HS-5 (cell line): ENCODE measurements at places on chromosomes 11 and 22.

- no peak for DNase-seq
These were observed 65.4 kb downstream of the SMCO4 start for GRCh38 chr11:93477684-93478234.

GRCh38 chr11:77058900-77059299 is 7.9 kb upstream of the CAPN5 start:
- DNase-seq, result no peak

DNA sequence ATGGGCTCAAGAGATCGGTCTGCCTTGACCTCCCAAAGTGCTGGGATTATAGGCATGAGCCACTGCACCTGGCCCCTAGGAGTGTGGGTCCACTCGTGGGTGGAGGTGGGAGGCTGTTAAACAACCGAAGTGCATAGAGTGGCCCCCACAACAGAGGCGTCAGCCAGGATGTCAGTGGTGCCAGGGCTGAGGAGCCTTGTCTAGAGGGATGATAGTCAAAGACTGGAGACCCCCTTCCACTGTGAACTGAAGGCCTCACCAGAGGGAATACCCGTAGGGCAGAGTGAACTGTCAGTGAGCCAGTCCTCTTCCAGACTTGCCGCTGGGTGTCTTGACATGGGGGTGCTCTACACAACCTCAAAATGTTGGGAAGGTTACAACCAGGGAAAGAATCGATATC is 38.2 kb downstream of the AP2A2 start:
- DNase-seq, result no peak

- no peak for DNase-seq
These were observed 515.1 kb downstream of the BRD1 start for GRCh38 chr22:49312601-49313000.

DNA sequence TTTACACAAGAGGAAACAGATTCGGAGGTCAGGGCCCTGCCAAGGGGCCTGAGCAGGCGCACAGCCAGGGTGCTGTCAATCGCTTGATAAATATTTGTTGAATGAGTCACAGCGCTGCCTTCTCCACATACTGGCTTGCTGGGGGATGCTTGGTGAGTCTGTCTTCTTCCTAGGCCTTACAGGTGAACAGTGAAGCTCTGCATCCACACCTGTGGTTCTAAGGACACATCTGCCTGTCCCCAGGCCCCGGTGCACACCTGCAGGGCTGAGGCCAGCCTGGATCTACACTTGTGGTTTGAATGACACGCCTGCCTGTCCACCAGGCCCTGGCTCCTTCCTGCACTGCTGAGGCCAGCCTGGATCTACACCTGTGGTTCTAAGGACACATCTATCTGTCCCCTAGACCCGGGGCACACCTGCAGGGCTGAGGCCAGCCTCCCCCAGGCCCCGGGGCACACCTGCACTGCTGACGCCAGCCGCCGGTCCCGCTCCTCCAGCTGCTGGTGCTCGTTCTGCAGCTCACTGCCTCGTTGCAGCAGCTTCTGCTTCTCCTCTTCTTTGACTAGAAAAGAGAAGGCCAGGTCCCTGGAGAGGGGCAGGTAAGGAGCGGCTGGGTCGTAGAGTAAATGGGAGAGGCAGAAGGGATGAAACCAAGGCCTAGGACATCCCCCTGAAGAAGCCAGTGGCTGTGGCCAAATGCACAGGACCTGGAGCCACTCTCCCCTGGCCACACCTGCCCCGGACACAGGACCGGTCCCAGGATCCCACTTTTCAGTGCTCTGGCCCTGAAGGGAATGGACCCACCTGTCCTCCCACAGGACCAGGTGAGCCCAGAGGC is 124.6 kb downstream of the PHF21B start:
- DNase-seq, result no peak

GRCh38 chr11:18310800-18311340 is 11.1 kb downstream of the HPS5 start:
- DNase-seq, result no peak

DNA sequence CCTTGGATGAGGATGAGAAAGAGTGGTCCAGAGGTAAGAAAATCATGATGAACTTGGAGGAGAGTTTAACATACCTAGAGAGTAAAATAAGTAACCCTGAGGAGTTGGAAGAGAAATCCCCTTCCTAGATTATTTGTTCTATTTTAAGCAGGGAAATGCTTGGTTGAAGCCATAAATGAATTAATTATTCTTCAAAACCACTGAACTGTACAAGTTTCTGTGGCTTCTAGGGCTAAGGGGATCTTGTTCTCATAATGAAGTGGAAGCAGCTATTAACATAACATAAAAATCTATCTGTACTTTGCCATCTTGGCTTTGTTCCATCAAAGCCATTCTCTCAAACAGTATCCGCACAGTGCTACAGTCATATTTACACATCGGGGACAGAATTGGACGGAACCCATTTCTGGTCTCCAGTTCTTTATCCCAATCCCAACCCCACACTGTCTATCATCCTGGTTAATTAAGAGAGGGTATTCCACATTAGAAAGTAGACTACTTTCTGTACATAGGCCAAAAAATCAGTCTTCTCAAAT is 14.5 kb upstream of the ARHGAP42 start:
- no peak for DNase-seq

DNA sequence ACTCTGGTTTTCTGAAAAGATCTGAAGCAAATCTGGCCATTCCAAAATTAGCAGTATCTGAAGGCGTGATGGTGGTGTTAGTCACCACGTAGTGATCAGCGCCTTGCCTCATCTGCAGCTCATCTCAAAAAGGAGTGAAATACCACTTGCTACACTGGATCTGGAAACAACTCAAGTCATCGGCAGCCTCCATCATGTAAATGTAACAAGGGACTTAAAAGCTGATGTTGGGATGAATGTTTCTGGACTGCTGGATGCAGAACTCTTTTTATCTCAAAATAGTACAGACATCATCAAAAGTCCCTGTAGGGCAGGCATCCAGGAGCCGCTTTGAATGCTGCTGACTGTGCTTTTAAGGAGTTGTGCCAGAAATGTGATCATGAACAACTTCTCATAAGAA is 14.1 kb upstream of the APLP2 start:
- DNase-seq, result no peak

DNA sequence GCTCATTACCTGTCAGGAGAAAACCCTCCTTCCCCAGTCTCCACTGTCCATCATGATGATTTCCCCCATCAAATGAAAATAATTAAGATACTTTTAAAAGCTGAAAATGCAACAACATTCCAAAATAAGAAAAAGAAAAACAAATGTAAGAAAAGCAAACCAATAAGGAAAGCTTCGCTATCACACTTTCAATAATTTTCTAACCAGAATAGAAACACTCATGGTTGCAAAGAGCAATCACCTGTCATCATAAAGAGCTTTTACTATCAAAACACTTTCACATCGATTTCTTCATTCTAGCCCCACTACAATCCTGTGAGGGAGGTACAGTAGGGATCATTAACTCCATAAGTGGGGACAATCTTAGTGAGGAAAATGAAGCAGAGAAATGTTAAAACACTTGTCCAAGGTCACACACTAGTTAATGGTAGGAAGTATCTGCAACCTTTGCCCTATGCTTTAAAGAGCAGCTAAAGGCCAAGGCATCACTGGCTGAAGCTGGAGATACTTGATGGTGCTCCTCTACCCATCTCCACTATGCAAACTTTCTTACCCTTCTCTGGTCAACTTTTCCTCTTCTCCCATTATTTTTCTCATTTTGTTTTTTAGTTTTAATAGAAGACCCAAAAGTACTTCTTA is 2.6 kb downstream of the RBM4B start:
- DNase-seq, result no peak

DNA sequence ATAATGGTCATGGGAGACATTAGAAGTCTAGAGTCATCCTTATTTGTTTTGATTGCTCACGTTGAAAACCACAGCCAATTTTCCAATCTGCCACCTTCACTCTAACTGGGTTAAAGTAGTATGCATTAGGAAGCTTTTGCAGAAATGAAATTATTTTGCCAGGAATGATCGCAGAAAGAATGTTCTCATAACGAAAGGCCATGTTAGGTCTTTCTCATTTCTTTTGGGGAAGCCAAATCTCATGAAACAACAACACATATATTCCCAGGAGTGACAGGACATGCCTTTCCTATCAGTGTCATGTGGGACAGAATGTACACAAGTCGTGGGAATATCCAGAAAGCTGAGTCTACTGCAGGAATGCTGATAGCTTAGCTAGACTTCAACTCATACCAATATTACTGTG is 386.3 kb downstream of the AASDHPPT start:
- DNase-seq, result no peak

- DNase-seq, result no peak
These were observed 71.8 kb downstream of the UBASH3B start for GRCh38 chr11:122727101-122727929.

DNA sequence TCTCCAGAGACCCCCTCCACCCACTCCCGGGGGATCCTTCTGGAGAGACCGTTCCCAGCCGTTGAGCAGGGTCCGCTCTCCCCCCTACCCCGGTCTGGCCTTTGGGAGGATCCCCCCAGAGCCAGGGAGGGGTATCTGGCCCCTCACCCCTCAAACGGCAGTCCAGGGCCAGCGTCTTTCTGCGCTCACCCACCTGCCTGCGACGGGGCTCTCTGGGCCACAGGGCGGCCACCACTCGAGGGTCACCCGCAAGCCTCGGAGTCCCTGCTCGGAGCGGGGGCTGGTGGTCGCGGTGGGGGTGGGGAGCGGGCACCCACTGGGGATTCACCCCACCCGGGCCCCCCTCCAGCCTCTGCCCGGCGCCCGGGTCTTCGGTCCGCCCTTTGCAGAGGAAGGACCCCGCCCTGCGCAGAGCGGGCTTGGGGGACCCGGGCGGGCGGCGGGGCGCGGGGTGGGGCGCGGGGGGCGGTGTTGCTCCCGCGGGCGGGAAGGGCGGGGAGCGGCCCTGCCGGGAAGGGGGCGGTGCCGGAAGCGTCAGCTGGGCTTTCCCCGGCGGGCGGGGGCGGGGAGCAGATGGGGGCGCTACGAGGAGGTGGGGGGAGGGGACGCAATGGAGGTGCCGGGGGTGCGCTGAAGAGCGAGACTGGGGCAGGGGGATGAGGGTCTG is 16.6 kb downstream of the CRELD2 start:
- DNase-seq, result no peak

GRCh38 chr11:32173977-32174376 is 83.1 kb downstream of the RCN1 start:
- DNase-seq, result no peak

DNA sequence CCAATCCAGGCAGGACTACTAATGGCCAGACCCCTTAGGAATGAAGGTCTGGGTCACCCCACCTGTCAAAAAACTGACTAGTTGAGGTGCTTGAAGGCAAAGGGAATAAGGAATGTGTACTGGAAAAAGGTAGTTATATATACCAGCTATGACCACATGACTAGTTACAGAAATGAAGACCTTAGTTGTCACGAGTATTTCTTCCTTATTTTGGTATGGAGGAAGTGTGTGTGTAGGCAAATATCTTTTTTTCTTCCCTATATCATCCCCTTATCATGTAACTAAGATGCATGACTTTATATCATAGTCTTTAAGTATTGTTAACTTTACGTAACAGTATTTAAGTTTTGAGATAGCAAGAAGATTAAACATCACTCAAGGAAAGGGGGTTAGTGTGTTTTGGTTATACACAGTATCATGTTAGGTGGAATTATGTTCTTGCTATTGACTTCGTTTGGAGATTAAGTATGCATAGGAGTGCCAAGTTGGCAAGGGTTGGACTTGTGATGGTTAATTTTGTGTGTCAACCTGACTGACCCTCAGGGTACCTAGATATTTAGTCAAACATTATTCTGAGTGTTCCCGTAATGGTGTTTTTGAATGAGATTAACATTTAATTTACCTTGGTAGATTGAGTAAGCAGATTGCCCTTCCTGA is 38.2 kb upstream of the NARS2 start:
- no peak for DNase-seq

GRCh38 chr11:123363556-123363955 is 66.5 kb upstream of the GRAMD1B start:
- DNase-seq, result no peak

- DNase-seq, result no peak
These were observed 34.3 kb upstream of the ASPHD2 start for GRCh38 chr22:26394777-26395176.

GRCh38 chr22:47018010-47018910 is 255.8 kb downstream of the TBC1D22A start:
- DNase-seq, result no peak

- DNase-seq, result no peak
These were observed 17.6 kb downstream of the ANO1 start for GRCh38 chr11:70095541-70096252.

DNA sequence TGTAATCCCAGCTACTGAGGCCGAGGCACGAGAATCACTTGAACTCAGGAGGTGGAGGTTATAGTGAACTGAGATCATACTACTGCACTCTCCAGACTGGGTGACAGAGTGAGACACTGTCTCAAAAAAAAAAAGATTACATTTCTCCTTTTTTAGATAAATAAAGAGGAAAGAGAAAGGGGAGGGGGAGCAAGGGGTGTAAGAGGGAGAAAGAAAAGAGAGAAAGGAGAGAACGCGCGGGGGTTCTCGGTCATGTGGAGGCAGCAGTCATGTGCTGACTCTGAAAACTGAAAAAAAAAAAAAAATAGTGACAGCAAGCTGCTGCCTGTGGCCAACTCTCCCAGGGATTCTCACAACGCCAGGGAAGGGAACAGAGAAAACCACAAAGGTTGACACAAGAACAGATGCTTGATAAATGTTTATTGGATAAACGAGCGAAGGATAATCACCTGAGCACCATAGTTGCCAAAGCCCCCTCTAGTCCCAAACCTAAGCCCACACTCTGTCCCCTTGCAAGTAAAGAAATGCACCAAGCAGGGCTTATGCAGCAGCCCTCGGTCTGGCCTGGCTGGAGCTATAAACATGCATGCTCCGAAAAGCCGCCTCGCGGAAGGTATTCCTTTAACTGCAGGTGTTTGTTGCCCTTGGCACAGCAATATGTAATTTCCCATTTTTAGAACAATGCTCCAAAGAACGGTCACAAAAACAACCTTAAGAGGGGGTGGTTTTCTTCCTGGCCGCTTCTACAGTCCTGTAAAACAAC is 14.5 kb downstream of the SCGB1A1 start:
- no peak for DNase-seq

DNA sequence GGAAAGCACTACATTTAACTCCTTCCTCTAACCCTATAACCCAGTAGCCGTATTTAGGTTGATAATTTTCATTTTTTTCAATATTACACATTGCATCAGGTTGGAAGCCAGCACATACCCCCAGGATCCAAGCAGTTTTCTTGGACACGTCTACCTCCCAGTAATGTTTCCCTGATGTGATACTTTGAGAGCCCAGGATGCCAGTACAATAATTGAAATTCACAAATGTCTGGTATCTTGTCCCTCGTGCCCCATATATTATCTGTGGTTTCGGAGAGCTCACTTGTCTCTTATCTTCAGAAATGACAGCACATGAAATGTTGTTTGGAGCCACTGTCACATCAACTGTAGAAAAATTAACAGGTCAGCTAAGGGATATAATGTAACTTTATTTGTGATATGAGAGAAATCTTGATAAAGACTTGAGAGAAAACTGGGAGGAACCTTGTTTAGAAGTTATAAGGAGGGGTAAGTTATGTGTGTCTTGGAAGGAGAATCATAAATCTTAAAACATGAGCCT is 19.8 kb downstream of the TRIM5 start:
- DNase-seq, result no peak
